ENCODE measurements at places on chromosomes 11 and 22.

DNA sequence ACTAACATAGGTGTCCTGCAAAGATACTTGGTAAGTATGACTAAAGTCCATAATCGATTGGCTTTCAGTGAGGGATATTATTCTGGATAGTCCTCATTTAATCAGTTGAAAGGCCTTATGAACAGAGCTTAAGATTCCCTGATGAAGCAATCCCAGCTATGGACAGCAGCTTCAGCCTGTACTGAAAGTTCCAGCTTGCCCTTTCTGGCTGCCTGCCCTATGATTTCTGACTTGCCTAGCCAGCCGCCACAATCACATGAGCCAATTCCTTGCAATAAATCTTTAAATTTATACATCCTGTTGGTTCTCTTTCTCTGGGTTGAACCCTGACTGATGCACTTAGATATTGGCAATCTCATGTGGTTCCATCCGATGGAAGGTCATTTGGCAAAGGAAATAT, 759.0 kb upstream of the API5 start:
- DNase-seq, result no peak

- no peak for DNase-seq
Measured at GRCh38 chr11:85874265-85874664, 19.1 kb downstream of the CCDC83 start.

DNA sequence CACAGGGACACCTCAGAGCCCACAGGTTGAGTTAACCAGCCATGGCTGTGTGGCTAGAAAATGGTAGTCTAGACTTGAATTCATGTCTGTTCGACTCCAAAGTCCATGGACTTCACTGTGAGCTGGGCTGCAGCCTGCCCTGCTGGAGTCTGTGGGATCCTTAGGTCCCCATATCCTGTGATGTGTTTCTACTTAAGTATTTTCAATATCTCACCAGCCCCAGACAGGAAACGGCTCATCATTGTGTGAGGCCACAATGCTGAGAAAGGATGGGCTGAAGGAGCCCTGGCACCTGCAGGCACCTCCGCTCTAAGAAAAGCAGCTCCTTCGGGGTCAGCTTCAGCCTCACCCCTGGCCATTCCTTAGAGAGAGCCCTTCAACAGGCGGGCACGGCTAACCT, 93.1 kb downstream of the NAT10 start:
- DNase-seq, result no peak

GRCh38 chr22:46055911-46056545, 79.1 kb upstream of the WNT7B start:
- no peak for DNase-seq

DNA sequence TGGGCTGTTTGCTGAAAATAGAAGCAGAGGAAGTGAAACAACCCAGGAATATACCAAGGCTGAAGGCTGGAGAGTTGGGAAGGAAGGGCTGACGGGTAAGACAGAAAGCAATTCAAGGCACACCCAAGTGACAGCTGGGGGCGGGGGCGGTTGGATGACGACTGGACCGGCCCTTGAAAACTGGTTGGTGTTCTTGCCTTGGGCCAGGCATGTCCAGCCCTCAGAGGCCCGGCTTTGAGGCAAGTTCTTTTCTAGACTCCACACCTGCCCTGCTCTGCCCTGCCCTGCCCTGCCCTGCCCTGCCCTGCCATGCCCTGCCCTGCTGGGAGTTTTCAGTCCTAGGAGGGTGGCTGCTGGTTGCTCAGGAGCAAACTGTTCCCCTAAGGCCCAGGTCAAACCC, 34.2 kb upstream of the CACNG2 start:
- no peak for DNase-seq

DNA sequence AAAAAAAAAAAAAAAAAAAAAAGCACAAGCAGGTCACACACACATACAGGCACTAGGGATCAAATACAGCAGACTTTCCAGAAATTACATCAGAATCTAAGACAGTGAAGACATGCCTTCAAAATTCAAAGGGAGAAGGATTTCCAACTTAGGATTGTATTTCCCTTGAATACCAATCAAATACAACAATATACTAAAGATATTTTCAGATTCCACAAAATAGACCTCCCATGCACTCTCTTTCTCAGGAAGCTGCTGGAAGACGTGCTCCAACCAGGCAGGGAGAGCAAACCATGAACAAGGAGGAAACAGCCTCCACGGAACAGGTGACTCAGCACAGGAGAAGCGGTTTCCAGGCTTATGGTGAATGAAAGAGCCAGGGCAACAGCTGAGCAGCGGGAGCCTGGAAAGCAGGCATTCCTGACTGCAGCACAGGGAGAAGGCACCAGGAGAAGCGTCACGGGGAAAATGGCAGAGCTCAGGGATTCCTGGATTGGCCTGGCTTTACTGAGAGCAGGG, 32.0 kb downstream of the TMEM184B start:
- DNase-seq, result no peak

DNA sequence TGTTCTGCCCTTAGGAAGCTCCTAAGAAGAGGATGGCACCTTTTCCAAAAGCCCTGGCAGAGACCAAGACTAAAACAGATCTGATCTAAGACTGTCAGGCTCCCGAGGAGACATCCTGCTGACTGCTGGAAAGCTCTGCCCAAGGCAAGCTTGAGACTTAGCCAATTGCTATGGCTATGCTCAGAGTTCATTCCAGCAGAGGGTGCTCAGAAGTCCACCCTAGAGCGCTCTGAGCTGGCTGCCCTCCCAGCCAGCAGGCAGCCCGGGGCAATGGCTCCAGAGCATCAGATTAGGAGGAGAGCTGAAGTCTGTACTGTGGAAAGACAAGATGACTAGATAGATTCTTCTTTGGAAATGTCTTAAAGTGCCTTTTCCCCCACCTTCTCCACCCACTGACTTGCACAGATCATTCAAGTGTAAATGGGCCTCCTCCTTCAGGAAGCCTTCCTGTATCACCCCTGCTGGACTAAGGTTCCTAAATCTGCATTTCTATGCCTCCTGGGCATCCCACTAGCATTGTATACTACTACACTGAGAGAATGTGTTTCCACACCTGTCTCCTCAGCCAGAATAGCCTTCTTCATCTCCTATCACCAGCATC, 23.4 kb downstream of the LRRC55 start:
- DNase-seq, result no peak

DNA sequence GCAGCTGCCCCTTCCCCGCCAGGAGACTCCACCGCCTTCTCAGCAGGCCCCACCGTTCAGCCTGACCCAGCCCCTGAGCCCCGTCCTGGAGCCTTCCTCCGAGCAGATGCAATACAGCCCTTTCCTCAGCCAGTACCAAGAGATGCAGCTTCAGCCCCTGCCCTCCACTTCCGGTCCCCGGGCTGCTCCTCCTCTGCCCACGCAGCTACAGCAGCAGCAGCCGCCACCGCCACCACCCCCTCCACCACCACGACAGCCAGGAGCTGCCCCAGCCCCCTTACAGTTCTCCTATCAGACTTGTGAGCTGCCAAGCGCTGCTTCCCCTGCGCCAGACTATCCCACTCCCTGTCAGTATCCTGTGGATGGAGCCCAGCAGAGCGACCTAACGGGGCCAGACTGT, 42.6 kb downstream of the PPP2R1B start:
- no peak for DNase-seq

DNA sequence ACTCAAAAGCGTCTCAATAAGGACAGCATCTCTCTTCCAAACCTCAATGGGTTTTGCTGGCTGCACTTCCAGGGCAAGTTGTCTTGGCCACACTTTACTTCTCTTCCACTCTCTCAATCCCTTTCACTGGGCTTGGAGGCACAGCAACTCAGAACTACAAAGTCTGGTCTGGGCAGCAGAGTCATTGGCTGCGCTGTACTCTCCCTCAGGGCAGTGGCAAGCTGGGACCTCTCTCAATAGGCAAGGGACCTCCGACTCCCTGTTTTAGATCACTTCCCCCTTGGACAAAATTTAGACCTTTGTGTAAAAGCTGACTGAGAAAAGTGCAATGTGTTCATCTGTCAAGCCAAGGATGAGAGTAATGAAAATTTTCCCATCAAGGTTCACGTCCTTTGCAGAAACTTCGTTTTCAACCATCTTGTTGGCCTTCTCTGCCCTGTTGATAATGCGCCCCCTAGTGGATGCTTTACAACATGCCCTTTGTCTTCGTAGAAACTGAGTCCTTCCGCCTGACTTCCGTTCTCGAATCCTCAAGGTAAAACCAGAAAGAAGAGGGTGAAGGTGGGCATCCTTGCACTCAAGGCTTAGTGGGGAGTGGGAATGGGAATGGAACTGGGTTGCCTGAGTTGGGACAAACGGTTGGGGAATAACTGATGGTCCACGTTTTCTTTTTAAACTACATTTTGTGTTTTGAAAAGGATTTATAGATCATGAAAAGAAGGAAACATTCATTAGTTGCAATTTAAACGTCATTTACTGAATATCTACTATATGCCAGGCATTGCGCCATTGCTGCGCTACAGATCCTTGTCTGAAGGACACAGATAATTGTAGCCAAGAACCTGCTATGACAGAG, 99.1 kb downstream of the CD44 start:
- DNase-seq, result peak; percentile 41

DNA sequence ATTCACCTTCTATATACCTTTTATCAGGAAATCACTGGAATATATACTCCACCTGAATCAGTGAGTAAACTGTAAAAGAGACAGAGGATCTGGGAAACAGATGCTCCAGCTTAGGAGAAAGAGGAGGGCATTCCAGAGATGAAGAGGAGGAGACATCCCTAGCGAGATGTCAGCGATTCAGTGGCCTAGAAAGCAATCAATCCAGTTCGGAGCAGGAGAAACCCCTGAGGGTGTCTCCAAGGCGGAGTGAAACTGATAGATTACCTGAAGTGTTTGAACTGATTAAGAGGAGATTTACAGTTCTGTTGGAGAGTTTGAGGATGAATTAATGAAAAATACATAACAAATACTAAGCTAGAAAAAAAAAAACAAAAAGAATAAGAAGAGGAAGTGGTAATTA, 24.5 kb upstream of the TNRC6B start:
- no peak for DNase-seq

- DNase-seq, result peak; percentile 67
Measured at GRCh38 chr11:27485930-27486773, 13.6 kb upstream of the LGR4 start.

DNA sequence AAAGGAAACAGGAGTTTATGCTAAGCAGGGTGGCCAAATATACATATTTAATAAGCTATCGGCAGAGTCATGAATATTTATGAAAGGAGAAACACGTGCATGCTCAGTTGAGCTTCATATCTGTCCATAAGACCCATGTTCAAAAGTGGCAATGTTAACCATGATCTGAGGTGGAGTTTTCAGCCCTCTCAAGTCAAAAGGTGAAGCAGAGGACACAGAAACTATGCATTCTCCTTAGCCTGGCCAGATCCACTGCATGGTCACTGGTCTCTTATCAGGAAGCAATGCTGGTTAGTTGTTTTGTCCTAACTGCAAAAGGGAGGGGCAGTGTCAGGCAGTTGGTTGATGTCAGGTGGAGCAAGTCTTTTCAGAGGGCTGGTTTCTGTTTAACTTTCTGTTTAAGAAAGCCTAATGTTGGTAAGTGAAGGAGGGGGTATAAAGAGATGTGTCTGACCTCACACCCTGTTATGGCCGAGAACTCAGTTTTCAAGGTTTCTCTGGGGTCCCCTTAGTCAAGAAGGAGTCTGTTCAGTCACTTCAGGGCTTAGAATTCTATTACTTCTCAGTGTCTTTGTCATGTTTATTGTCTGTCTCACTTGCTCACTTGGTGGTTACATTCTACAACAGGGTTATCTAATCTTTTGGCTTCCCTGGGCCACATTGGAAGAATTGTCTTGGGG, 5.5 kb upstream of the SELENOH start:
- DNase-seq, result no peak

- DNase-seq, result no peak
Measured at GRCh38 chr11:27100534-27100933, 59.9 kb downstream of the BBOX1 start.

GRCh38 chr11:83118814-83119213, 38.1 kb upstream of the PCF11 start:
- no peak for DNase-seq

GRCh38 chr22:31048570-31048969, 32.5 kb upstream of the SMTN start:
- no peak for DNase-seq

DNA sequence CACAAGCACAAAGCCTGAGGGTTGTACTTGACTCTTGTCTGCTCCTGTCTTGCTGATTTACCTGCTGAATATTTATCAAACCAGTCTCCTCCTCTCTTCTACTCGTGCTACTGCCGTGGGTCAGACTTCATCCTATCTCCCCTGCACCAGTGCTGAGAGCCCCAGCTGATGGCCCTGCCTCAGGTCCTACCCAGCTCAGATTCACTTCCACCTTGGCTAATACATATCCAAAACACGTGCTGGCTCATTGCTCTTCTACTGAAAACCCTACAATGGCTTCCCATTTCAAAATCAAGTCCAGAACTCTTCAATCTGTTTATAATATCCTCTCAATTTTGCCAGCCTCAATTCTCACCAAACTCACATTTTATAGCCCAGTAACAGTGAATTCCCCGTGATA, 48.3 kb downstream of the RAB30 start:
- DNase-seq, result no peak

GRCh38 chr22:37433786-37434185, 6.5 kb upstream of the ELFN2 start:
- DNase-seq, result no peak

DNA sequence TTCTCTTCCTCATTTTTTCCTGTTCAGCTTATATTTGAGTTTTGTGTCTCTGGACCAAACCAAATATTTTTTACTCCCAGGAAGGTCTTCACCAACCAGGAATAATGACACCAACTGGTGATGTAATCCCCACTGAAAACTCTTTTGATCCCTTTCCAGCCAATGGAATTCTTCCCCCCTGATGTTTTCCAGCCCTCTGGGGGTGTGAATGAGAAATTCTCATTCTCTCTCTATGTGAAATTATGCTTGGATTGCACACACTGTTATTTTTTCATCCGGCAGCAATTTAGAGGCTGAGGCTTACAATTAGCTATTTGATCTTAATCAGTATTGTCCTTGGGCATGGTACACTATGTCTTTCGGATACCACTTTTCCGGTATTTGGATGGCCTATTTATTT, 39.5 kb upstream of the SLC1A2 start:
- DNase-seq, result no peak

- DNase-seq, result no peak
Measured at GRCh38 chr11:116855413-116855812, 18.0 kb upstream of the APOA1 start.

DNA sequence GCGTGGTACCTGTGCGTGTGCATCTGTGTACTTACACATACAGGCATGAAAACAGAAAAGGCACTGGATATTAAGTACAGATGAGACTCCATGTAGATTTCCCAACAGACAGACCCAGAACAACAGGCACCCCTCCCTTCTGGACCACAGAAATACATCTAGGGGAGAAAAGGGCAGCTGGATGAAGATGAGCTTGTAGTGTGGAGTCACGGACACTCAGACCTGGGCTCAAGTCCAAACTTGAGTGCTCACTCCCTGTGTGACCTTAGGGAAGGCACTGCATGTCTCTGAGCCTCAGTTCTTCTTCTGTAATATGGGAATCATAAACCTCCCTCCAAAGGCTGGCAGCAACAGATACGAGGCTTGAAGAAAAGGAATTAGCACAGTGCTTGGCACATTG, 108.9 kb downstream of the GALNT18 start:
- no peak for DNase-seq

All from NCI-H526 treated with DMSO at 0.1 percent for 48 hours (cell line).